ENCODE measurements at places on chromosomes 13 and 19.

- DNase-seq = no peak
Observed at GRCh38 chr13:40983259-40983658, 35.9 kb downstream of the ELF1 start.

- DNase-seq = no peak
Observed at GRCh38 chr13:102945324-102945815, 99.5 kb downstream of the ERCC5 start.

GRCh38 chr19:55795021-55795420 is 26.1 kb downstream of the RFPL4AL1 start:
- DNase-seq = no peak

- no peak for DNase-seq
Observed at GRCh38 chr19:30423481-30423880, 51.3 kb downstream of the ZNF536 start.

GRCh38 chr13:41216160-41216559 is 21.8 kb upstream of the KBTBD7 start:
- no peak for DNase-seq

DNA sequence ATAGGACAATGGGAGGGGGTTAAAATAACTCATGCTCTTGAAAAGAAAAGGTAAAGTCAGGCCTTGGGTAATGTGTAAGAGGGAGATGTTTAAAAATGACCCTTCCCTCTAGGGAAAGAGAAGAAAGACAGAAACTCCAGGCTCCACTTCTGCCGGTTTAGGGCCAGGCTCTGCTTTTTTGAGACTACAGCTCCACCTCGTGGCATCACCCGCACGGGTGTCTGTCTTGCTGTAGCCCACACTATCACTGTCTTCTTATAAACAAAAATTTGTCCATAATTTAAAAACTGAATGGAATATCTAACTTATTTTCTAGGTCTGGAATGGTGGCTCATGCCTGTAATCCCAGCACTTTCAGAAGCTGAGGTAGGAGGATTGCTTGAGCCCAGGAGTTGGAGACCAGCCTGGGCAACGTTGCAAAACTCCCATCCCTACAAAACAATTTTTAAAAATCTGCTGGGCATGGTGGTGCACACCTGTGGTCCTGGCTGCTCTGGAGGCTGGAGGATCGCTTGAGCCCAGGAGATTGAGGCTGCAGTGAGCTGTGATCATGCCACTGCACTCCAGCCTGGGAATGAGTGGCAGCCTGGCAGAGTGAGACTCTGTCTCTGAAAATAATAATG is 65.1 kb upstream of the GTF3A start:
- peak; percentile 48 for DNase-seq

DNA sequence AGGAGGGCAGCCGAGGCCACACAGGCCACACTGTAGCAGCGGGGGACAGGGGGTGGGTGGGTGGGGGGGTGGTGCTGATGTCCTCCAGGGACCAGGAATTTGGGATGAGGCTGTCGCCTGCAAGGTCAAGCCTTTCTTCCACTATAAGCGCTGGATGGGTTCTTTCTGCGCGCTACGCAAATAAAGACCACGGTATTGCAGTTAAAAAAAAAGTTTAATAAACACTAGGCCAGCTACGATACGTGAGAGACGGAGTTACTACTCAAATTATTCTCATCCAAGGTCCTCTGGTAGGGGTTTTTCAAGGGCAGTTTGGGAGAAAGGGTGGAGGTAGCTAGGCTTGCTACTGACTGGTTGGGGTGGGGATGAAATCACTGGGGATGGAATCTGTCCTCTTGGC is 508 bp upstream of the ZNF44 start:
- DNase-seq = peak; percentile 4

DNA sequence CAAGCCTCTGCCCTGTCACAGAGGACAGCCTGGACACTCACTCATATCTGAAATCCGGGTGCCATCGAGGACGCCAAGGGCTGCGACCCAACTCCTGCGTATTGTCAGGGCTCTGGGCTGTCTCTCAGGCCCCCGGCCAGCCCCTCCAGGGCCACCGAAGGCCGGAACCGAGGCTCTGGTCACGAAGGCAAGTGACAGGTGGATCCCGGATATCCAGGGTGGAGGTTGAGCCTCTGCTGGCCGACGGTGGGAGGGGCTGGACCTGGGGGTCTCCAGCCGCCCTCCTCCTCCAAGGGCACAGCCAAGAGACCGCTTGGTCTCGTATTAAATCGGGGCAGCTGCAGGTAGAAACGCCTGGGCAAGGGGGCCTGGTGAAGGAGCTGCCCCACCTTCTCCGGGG is 5.4 kb downstream of the RNF126 start:
- DNase-seq = no peak

DNA sequence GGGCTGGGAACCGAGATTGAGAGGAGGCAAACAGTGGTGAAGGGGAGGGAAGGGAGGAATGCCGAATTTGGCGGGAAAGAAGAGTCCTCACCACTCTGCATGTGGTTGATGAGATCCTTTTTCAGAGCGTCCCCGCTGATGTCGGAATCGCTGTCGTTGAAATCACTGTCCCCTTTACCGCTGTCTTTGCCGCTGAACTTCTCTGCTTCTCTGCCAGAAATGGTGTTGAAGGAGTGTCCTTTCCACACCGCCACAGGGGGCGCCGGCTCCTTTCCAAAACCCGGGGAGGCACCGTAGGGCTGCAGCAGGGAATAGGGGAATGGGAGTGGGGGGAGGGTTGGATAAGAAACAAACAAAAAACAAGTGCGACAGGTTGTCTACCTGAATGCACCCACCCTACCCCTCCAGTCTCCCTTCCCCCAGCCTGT is 3.1 kb downstream of the PCDH8 start:
- no peak for DNase-seq

DNA sequence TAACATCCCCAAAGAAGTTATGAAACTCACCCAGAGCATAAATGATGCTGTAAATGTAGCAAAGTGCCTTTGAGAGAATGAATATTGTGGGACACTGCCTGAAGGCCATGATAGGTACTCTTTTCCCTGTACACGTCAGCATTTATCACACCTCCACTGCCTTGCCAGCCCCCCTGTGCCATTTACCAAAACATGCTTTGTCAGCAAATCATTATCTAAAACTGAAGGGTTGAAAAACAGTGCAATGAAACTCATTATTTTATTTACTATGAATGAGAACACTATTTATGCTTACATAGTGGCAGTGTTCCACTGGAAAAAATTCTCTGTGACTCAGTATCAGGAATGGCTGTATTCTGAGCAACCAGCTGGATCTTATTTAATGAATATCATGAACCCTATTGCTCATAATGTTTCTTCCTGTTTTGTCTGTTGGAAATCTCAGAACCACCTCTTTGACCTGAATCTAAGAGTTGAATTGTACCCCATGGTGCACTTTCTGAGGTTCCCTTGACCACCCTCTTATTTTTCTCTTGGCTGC is 564.1 kb downstream of the DCT start:
- no peak for DNase-seq

GRCh38 chr19:3003046-3003445 is 25.7 kb downstream of the TLE6 start:
- DNase-seq = no peak

- DNase-seq = no peak
Observed at GRCh38 chr13:35131471-35131870, 189.4 kb downstream of the NBEA start.

GRCh38 chr13:36131222-36131930 is at the start of gene DCLK1:
Gene DCLK1 (minus strand): TSS chr13:36131382.
- peak; percentile 66 for DNase-seq

Data from Caki2 (cell line).